ENCODE measurements at places on chromosomes 4 and X. TPM values are rescaled to one million over a fixed set of nuclear protein-coding genes. Genes with fewer than 3 reads are reported as not detected.

The VCX3B gene
- total RNA-seq, result not detected

The NEUROG2 gene
- total RNA-seq, result not detected

The FRMPD3 gene
- 0.13 TPM for total RNA-seq

The HELT gene
- total RNA-seq, result not detected

The SPIN2A gene
- 1.3 TPM for total RNA-seq

All from mesenteric fat pad (tissue), 1 donor.